ENCODE measurements at places on chromosomes 6 and 20.

GRCh38 chr6:145836772-145837171, 22.2 kb upstream of the FBXO30 start:
- no peak for DNase-seq

- no peak for DNase-seq
Observed at GRCh38 chr6:142332393-142333098, 30.7 kb downstream of the ADGRG6 start.

GRCh38 chr20:5654557-5654956, 95.6 kb upstream of the SHLD1 start:
- DNase-seq: no peak

DNA sequence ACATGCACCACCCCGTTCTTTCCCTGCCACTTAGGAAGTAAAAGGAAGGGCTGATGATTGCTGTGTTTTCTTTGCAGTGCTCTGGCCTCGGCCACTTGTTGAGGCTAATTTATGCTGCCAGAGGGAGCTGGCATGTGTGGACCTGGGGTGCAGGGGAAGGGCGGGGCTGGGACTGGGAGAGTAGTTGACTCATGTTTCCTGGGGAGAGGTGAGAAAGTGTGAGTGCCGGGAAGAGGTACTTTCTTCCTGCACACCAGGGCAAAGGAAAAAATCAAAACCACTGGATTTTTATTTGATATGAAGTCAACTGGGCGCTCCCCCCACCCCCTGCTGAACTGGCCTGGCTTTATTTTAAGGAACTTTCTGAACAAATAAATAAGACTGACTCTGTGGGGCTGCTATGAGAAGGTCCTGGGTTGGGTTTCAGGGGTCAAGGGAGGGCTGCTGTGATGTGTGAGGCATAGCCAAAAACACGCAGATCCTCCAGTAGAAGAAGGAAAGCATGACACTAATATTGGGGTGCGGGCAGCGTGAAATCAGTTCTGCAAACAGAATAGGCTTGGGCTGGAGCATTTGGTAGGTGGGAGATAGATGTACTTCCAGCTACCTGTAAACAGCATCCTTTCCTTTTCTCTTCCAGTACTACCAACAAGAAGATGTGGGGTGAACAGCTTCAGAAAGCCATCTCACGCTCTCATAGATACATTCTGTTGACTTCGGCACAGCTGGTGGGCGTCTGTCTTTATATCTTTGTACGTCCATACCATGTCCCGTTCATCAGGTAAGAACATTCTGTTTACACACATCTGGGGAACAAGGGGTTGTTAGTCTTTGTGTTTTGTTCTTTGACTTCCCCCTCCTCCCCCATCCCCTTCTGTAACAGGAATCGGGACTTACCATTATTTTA, 87.5 kb downstream of the SYNJ2 start:
- no peak for DNase-seq

GRCh38 chr6:154345811-154346210, 10.8 kb downstream of the IPCEF1 start:
- no peak for DNase-seq
